ENCODE measurements at places on chromosomes 16 and 17. TPM values are rescaled to one million over a fixed set of nuclear protein-coding genes. Genes with fewer than 3 reads are reported as not detected.

TRIM72 gene
- polyA plus RNA-seq = 0.54 TPM

TMEM92 gene
- polyA plus RNA-seq = 13.4 TPM

SEPTIN1 gene
- 3.9 TPM for polyA plus RNA-seq

RPH3AL gene
- 3.5 TPM for polyA plus RNA-seq

CLDN9 gene
- 1.8 TPM for polyA plus RNA-seq

TRIM25 gene
- 19.6 TPM for polyA plus RNA-seq

AKAP1 gene
- polyA plus RNA-seq = 19.6 TPM

C16orf46 gene
- polyA plus RNA-seq = 1.3 TPM

SYNRG gene
- polyA plus RNA-seq = 22.6 TPM

DYNLRB2 gene
- polyA plus RNA-seq = not detected

C16orf87 gene
- 40.2 TPM for polyA plus RNA-seq

- no peak for DNase-seq
- H3K4me1 ChIP-seq = peaks cover 19% of the 10 kb centered on the region
- peak overlapping the region; percentile 35 for H3K27ac ChIP-seq
- H3K36me3 ChIP-seq = peaks cover 10% of the 10 kb centered on the region
- H3K27me3 ChIP-seq = no peaks in the 10 kb centered on the region
- H3K4me3 ChIP-seq = no peak overlapping the region
Observed at GRCh38 chr16:46975165-46975564, 1.7 kb upstream of the DNAJA2 start.

DNA sequence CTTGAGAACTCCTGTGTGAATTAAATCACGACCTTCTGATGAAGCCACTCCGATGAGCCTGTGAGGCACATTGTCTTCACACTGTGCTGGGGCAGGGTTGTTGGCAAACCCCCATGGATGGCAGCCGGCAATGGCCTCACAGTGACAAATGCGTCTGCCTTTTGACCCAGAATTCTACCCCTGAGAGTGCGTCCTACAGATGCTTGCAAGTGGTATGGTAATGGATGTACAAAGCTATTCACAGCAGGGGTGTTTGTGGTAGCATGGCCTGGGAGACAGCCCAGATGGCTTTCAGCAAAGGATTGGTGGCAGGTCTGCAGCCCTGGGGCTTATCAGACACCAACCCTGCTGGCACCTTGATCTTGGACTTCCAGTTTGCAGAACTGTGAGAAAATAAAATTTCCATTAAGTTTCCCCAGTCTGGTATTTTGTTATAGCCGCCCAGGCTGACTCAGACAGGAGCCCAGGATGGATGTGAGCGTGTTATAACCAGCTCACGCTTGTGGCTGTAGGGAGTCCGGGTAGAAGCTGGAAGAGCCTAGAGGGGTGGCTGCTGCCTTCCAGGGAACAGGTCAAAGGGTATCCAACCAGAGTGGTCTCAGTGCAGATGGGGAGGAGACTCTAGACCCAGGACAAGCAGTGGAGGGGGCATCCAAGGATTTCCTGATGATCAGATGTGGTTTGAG, 10.1 kb downstream of the AFMID start:
- no peak overlapping the region for H3K4me3 ChIP-seq
- peaks cover 10% of the 10 kb centered on the region for H3K4me1 ChIP-seq
- 0 out of 2 replicates have a peak overlapping the region, but pooled peaks have one; percentile 26 for H3K27ac ChIP-seq
- no peaks in the 10 kb centered on the region for H3K27me3 ChIP-seq
- DNase-seq = no peak

- no peak overlapping the region for H3K4me3 ChIP-seq
- H3K27me3 ChIP-seq = no peaks in the 10 kb centered on the region
Observed at GRCh38 chr17:43338886-43339516, 59.8 kb upstream of the ARL4D start.

DNA sequence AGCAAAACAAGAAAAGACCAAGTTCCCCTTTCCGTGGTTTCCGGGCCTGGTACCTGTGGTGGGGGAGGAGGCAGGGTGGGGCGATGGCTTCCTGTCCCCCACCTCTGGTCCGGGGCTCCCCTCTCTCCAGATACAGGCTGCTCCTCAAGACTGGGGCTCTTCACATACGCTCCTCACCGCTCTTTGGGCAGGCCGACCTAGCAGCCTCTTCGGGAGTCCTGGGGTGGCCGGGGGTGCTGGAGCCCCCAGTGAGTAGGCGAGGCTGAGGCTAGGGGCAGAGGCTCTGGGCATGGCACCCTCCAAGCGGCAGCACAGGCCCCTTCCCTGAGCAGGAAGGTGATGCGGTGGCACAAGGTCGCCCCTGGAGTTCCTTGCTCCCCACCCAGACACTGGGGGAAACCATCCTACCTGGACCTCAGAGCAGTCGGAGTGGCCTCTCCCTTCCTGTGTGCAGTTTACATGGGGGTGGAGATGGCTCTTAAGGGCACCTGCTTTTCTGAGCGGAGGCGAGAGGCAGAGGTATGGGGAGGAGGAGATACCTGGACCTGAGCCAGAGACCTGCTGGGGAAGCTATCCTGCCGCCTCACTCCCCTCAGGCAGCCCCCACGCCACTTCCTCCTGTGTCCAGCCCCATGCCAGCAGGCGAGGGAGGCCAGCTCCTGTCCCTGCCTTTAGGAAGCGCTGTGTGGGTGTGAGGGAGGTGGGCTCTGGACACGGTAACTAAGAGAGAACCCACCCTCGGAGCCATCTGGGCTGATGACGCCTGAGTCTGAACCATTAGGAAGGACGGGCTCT, 891 bp downstream of the CORO1A start:
- H3K36me3 ChIP-seq = no peaks in the 10 kb centered on the region
- peaks cover 14% of the 10 kb centered on the region for H3K27me3 ChIP-seq
- peaks cover 4% of the 10 kb centered on the region for H3K4me1 ChIP-seq
- DNase-seq = peak; percentile 16

DNA sequence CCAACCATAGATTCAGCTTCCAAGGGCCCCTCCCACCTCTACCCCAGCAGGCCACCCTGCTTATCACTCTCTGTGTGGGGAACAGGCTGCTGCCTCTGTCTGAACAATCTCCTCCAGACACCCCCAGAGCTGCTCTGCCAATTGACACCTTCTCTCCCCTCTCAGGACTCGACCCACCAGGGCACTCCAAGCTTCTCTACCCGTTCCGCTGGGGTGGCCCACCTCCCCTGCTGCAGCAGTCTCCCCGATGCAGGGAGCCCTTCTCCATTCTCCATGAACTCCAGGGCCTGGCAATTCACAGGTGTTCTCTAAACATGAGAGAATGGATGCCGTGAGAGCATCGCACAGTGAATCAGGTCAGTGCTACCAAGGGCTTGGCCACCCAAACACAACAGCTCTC, 28.3 kb upstream of the FAAP100 start:
- no peak overlapping the region for H3K4me3 ChIP-seq
- H3K27me3 ChIP-seq = no peaks in the 10 kb centered on the region
- no peak overlapping the region for H3K27ac ChIP-seq
- DNase-seq = no peak

DNA sequence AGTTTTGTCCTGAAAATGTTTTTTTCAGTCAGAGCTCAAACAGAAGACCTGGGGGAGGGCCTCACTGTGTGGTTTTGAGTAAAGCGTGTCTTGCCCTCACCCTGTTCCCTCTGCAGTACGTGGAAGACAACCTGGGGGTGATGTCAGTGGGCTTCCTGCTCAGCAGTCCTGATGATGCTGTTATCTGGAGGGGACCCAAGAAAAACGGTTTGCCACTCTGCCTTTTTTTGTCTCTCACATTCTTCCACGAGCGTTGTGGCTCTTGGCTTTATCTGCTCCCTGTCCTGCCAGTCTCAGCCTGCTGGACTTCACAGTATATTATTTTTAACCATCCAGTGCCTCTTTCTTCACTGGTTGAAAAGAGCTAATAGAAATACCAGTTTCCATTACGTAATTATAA, 12.9 kb downstream of the NUBP1 start:
- H3K36me3 ChIP-seq = no peaks in the 10 kb centered on the region
- H3K27me3 ChIP-seq = no peaks in the 10 kb centered on the region
- no peak overlapping the region for H3K4me3 ChIP-seq
- H3K27ac ChIP-seq = no peak overlapping the region
- no peaks in the 10 kb centered on the region for H3K4me1 ChIP-seq

DNA sequence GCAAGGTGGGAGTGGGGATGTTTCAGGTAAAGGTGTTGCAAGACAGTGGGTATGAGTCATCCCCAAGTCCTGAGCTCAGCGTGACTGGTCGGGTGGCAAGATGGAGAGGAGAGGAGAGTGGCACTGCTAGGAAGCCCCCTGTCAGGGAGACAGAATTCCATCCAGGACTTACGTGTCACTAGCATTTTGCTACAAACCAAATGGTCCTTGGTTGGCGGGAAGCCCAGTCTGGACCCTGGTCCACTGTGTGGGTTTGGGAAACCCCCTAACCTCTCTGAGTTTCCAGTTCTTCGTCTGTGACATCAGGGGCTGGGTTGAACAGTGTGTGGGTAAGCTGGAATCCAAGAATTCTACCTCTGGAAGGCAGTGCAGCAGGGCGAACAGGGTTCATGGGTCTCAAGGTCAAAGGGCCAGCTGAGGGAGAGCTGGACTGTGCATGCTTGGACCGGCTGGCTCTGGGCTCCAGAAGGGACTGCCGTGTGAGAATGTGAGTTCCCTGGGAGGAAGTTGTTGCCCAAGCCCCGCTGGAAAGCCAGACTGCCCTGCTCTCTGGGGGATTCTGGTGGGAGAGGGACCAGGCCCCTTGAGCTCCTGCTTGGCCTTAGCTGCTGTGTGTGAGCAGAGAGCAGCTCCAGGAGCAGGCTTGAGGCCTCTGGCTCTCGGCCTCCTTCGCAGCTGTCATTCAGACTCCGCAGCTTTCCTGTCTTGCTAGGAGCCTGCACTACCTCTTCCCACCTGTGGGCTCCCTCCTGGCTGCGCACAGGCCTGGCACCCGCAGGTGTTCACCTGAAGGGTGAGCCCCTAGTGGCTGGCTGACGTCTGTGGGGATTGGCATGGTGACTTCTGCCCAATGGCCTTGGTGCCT, 84.6 kb downstream of the NT5M start:
- H3K27me3 ChIP-seq = no peaks in the 10 kb centered on the region
- no peak overlapping the region for H3K4me3 ChIP-seq
- no peaks in the 10 kb centered on the region for H3K4me1 ChIP-seq

- peak overlapping the region; percentile 13 for H3K27ac ChIP-seq
- no peaks in the 10 kb centered on the region for H3K27me3 ChIP-seq
- H3K4me1 ChIP-seq = peaks cover 30% of the 10 kb centered on the region
- no peaks in the 10 kb centered on the region for H3K36me3 ChIP-seq
- no peak overlapping the region for H3K4me3 ChIP-seq
Observed at GRCh38 chr16:50744881-50745280, 3.0 kb downstream of the CYLD start.

GRCh38 chr17:62745806-62746205, 62.3 kb downstream of the MARCHF10 start:
- no peaks in the 10 kb centered on the region for H3K36me3 ChIP-seq
- DNase-seq = no peak

DNA sequence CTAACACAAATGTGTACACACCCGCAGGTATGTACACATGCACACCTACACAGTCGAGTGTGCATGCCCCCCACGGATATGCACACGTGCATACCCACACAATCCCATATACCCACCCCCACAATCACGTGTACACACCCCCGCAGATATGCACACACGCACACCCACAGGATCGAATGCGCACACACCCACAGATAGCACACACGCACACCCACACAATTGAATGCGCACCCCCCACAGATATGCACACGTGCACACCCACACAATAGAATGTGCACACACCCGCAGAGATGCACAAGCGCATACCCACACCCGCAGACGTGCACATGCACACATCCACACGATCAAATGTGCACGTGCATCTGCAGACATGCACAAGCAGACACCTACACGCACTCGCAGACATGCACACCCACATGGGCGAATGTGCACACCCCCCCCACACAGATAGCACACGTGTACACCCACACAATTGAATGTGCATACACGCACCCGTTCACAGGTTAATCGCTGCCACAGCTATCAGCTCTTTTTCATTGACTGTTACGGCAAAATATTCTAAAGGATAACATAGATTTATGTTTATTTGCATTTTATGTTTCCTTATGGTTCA, 10.8 kb downstream of the ZNF750 start:
- no peak for DNase-seq
- no peak overlapping the region for H3K27ac ChIP-seq
- no peaks in the 10 kb centered on the region for H3K27me3 ChIP-seq
- no peaks in the 10 kb centered on the region for H3K4me1 ChIP-seq
- H3K4me3 ChIP-seq = no peak overlapping the region

GRCh38 chr16:74716355-74716754, 15.7 kb upstream of the MLKL start:
- H3K36me3 ChIP-seq = no peaks in the 10 kb centered on the region
- no peaks in the 10 kb centered on the region for H3K4me1 ChIP-seq
- no peak overlapping the region for H3K4me3 ChIP-seq
- DNase-seq = no peak
- no peak overlapping the region for H3K27ac ChIP-seq

DNA sequence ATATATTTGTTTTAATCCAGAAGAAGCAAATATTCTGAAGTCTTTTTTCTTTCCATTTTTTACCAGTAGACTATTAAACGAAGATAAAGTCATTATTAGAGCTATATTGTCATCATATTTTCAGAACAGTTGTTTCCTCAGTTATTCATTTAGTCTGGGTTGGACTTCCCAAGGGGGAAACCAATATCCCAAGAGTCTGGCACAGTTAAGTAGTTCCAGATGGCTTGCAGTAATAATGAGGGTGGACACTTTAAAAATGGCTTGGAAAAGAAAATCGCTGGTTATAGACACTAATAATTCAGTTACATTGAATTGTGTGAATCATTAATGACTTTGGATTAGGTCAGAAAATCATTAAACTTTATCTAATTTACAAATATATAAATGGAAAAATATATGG, 3.9 kb downstream of the PPM1E start:
- no peak for DNase-seq
- H3K4me1 ChIP-seq = peaks cover 7% of the 10 kb centered on the region
- H3K36me3 ChIP-seq = no peaks in the 10 kb centered on the region
- H3K27me3 ChIP-seq = peaks cover 21% of the 10 kb centered on the region
- no peak overlapping the region for H3K4me3 ChIP-seq
- H3K27ac ChIP-seq = no peak overlapping the region

- H3K36me3 ChIP-seq = no peaks in the 10 kb centered on the region
- H3K27me3 ChIP-seq = peaks cover 35% of the 10 kb centered on the region
- no peak overlapping the region for H3K27ac ChIP-seq
Observed at GRCh38 chr16:86584726-86585721, 6.7 kb downstream of the FOXL1 start.

DNA sequence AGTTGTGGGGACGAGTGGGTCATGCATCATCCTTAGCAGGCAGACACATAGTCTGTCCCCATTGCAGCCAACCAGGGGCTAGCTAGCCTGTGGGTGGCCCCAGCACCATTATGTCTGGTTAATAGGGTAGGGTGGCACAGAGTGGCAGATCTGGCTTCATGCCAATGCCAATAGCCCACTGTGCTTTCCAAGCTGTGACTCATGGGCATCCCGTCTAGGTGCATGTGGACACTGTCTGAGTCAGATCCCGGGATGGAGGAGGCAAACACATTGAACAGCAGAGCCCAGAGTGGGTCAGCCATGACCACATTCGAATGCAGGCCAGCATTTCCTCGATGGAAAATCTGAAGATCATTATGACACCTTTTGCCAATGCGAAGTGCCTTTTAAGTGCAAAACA, 2.5 kb downstream of the HS3ST2 start:
- no peaks in the 10 kb centered on the region for H3K4me1 ChIP-seq
- no peak overlapping the region for H3K27ac ChIP-seq
- DNase-seq = no peak
- H3K4me3 ChIP-seq = no peak overlapping the region
- peaks cover 24% of the 10 kb centered on the region for H3K27me3 ChIP-seq

- no peaks in the 10 kb centered on the region for H3K4me1 ChIP-seq
- DNase-seq = no peak
- H3K36me3 ChIP-seq = no peaks in the 10 kb centered on the region
- 0 out of 2 replicates have a peak overlapping the region, but pooled peaks have one; percentile 39 for H3K27ac ChIP-seq
Observed at GRCh38 chr16:87376660-87377059, 6.9 kb downstream of the FBXO31 start.
